Activated T-cell treated with anti-CD3 and anti-CD28 coated beads for 1 hour (primary cell): ENCODE measurements at places on chromosomes 11 and 22.

- DNase-seq = no peak
Observed at GRCh38 chr11:30344085-30344484, 21.2 kb downstream of the ARL14EP start.

DNA sequence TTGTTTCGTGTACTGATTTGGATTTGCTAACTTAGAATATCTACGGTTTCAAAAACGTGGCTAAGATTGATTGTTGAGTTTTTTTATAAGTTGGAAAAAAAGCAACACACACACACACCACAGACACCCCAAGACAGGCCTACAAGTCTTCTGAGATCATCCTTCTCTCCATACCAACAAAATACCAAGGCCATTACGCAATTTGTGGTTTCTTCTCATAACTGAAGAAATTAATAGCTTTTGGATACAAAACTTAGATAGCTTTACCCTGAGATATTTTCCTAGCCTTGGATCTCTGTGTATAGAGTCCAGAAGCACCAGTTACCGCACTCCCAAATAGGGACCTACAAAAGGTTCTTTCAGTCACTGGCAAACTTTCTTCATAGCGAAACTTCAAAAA is 113.6 kb downstream of the SIK3 start:
- DNase-seq = no peak

DNA sequence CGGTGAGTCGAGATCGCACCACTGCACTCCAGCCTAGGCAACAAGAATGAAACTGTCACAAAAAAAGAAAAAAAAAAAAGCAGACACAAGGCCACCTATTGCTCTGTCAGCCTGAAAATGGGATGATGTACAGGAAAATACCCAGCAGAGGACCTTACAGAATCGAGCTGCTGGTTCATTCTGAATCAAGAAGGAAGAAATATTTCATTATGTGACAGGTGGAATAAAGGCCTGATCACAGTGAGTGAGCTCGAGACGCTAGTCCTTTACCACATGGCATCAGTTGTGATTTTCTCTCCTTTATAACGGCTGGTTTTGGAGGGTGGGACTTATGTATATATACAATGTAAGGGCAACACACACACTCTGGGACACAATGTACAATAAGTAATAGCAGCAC is 340.0 kb downstream of the LARGE1 start:
- no peak for DNase-seq

DNA sequence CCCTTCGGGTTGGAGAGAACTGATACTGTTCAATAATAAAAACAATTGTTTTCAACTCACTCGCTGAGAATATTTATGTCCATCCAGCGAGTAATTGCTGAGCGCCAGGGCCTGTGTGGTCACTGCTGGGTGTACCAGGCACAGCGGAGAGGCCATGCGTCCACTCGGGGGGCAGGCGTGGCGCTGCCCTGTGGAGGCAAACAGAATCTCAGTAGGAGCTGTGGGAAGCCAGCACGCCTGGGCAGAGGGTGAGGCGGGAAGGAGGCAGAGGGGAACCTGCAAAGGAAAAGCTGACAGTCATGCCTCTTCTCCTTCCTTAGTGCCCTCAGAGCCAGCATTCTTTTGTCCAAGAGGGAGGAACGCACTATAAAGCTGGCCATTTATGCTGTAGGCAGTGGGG is 11.4 kb downstream of the GLB1L3 start:
- no peak for DNase-seq

DNA sequence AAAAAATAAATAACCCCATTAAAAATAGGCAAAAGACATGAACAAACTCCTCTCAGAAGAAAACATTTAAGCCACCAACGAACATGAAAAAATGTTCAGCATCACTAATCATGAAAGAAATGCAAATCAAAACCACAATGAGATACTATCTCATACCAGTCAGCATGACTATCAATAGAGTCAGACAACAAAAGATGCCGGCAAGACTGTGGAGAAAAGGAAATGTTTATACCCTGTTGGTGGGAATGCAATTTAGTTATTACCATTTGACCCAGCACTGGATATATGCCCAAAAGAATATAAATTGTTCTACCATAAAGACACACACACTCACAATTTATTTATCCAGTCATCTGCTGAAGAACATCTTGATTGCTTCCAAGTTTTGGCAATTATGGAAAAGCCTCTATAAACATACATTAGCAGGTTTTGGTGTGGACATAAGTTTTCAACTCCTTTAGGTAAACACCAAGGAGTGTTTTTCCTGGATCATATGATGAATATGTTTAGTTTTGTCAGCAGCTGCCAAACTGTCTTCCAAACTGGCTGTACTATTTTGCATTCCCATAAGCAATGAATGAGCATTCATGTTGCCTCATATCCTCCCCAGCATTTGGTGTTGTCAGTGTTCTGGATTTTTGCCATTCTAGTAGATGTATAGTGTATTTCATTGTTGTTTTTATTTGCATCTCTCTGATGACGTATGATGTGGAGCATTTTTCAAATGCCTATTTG is 28.0 kb downstream of the OR8D1 start:
- no peak for DNase-seq

DNA sequence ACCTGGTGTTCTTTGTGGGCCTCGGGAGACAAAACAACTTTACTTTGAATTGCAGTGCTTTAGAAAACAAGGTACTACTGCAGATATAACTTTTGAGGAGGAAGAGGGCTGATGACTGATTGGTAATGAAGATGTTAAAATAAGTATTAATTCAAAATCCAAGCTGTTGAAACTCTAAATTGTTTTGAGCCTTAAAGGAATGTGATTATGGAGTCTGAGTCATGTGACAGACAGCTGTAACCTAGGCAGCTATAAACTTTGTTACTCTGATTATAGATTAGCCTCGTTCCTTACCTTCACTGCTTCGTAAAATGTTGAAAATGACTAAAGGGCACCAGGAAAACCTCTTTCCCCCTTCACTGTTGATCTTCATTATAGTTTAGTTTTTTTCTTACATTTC is 43.4 kb downstream of the MS4A2 start:
- DNase-seq = no peak

DNA sequence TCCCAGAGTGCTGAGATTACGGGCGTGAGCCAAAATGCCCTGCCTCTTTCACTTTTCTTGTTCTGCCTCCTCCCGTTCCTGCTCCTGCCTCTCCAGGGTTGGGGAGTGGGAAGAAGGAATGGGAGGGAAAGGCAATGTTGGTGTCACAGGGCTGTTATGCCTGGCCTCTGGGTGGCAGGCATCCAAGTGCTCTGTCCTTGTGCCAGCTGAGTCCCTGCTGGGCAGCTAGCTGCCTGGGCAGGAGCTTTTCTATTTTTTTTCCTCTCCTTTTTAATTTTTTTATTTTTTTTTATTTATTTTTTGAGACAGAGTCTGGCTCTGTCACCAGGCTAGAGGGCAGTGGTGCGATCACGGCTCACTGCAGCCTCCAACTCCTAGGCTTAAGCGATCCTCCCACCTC is 4.1 kb upstream of the SAC3D1 start:
- no peak for DNase-seq

GRCh38 chr11:2762031-2762380 is 62.2 kb upstream of the KCNQ1OT1 start:
- no peak for DNase-seq

DNA sequence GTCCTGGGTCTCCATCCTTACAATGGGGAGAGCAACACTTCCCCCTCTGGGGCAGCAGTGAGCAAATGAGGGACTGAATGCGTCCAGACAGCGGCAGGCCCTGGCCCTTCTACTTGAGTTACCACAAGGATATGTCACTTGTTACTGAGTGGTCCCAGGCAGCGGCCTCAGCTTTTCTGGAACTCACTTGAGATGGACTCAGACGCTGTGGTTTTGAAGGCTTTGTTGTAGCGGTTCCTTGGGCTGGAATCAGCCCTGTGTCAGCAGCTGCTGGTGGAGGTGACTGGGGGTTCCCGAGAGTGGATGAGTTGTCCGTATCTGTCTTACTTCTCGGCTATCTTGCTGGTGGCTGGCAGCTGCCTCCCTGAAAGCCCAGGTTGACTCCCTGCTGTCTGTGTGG is 77.0 kb downstream of the MICAL2 start:
- DNase-seq = no peak

GRCh38 chr11:116948391-116948790 is 111.0 kb upstream of the APOA1 start:
- DNase-seq = no peak

DNA sequence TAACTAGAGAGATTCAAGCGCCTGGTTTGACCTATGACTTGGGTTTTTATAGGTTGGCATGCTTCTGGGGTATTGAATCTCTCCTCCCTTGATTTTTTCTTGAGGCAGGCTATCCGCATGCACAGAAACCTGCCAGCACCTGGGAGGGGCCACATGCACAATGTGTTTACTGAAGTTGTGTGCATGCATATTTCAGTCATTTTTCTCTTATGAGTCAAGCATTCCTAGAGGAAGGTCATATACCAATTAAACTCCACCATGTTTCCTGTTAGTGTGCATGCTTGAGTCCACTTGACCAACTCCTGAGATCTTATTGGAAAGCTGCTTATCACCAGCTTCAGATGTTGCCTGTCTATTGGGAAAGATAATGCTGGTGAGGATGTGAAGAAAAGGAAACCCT is 1718.4 kb downstream of the LRRC4C start:
- no peak for DNase-seq

DNA sequence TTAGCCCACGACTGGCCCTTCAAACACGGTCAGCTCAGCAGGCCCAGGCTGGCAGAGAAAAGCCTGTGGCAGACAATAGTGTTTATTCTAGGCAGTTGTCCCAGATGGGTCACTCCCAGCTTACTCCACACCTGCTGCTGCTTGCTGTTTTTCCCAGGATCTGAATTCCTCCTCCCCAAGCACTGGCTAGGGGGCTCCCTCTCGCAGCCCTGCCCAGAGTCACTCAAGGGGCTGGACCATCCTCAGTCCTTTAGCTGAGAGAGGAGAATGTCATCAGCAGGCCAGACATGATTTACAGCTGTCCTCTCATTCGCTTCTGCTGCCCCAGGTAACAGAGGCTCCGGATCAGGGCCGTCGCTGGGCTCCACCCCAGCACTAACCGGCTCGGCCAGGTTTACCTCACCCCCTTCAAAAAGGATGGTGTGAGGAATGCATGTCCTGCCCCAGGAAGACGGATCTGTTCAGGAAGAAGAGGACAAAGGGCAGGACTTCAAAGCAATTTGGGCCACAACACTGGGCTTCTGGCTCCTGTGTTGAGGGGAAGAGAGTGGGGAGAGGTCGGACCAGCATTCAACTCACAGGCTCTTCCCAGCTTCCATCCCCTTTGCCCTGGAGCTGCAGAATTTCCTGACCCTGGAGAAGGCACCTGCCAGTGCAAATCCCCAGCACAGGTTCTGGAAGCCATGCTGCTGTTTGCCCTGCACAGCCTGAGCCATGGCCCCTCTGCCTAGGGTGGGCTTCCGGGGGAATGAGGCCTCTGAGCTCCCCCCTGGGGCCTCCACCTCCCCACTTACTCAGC is 59.7 kb upstream of the BARX2 start:
- DNase-seq = no peak

DNA sequence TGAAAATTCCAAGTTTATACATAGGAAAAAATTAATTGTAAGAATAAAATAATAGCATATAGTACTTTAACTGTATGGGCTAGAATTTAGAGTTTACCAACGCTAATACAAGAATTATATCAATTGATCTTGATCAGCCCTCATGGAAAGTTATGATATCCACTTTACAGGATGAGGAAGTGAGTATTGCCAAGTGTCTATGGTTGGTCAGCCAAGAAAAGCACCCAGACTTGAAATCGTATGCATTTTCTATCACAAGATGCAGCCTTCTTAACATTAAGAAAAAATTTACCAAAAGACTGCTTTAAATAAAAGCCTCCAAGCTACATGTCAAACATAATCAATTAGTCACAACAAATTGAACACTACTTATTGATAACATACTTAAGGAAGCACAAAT is 53.0 kb downstream of the DDI1 start:
- no peak for DNase-seq

- no peak for DNase-seq
Observed at GRCh38 chr11:28965819-28966218, 857.6 kb downstream of the METTL15 start.

DNA sequence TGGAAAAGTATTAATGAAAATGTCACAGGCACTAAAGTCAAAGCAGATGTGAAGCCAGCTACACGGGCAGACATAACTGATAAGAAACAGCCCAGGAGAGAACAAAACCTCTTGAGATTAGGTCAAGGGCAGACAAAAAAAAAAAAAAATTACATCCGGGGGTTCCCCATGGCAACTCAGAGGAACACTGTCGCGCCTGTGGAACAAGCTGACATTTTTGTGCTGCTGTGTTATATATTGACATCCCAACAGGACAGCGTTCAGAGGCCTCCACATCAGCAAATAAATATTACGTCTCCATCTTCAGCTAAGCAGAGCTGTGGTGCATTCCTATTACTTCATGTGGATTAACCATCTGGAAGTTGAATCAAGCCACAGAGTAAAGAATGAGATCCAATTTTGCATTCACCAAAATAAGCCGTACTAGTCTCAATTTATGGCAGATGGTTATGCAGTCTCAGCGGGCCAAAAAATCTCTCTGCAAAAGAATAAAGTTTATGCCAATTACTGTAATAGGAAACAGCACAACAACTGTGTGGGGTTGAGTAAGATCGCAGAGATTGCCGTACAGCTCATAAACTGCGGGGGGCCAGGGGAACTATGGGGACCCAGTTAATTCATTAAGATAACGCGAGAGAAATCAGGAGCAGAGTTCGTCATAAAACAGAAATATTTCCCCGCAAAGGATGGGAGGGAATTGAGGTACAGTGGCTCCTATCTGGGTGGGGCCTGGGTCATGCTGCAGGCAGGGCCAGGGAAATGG is 41.3 kb upstream of the MN1 start:
- DNase-seq = no peak

- no peak for DNase-seq
Observed at GRCh38 chr22:45019861-45020655, 10.3 kb upstream of the PHF21B start.

DNA sequence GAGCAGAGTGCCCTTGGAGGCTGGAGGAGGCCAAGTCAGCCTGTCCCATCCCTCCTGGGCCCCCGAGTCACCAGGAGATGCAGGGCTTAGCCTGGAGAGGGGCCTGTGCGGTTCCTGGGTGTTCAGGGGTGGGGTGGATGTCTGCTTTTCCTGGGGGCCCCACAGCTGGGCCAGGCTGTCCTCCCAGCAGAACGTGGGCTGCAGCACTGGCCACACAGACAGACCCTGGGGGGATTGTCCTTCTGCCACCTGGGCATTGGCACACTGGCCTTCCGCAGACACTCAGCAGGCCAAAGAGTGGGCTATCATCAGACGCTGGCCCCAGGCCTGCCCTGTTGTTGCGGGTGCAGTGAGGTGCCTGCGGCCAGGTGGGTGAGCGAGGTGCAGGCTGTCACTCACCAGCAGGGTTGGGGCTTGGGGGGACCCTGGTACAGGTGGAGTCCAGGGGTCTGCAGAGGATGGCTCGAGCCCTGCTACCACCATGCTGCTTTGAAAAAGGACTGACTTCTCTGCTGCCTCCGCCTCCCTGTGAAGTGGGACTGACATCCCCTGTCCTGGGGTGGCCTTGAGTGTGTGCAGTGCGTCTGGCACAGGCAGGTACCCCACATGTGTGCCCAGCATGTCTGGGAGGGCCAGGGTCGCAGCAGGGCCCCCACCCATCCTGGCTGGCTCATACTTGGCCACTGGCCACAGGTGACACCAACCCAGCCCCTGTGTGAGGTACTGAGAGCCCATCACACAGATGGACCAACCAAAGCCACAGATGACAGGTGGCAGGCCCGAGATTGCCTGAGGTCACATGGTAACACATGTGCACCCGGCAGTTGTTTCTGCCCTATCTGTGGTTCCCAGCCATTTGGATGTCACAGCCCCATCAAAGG is 39.0 kb upstream of the KCNQ1OT1 start:
- DNase-seq = no peak

- DNase-seq = no peak
Observed at GRCh38 chr22:41175546-41175945, 29.6 kb upstream of the L3MBTL2 start.

- no peak for DNase-seq
Observed at GRCh38 chr11:47460571-47461235, 11.8 kb upstream of the RAPSN start.
